ENCODE measurements at places on chromosomes 13 and 19. TPM values are rescaled to one million over a fixed set of nuclear protein-coding genes. Genes with fewer than 3 reads are reported as not detected.

DNA sequence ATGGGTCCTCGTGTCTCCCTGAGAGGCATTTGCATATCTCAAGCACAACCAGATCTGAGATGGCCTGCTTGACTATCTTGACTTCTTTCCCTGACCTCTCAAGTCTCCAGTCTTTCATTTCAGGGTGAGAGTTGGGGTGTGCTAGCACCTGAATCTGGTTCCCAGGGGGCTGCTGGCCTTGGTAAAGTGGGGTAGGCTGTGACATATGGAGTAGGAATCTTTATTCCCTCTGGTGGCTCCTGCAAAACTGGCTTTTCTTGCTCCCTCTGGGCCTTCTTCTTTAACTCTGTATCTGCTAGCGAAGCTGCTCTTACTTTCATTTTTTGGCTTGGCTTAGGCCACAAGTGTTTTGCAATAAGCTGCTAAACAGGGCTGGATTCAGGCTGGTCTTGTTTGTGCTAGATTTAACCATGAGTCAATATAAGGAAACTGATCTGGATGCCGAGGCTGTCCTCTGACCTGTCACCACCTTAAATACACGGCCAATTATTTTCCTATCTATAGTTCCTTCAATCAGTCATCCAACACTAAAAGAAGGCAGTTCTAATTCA lies 42.3 kb downstream of the ZNF493 start:
- DNase-seq, result no peak

- DNase-seq, result no peak
Observed at GRCh38 chr19:12485052-12485416, 418 bp upstream of the ZNF709 start.

MEF2B gene
- total RNA-seq, result 3.4 TPM

RPS28 gene
- 1,258 TPM for total RNA-seq

DIAPH3 gene
- total RNA-seq, result 2.0 TPM

SPATA13 gene
- total RNA-seq, result 69.2 TPM

UBE2L5 gene
- total RNA-seq, result not detected
